ENCODE measurements at places on chromosomes 5 and 9.

- DNase-seq, result no peak
These were observed 365.9 kb downstream of the NFIB start for GRCh38 chr9:13948037-13948436.

- DNase-seq, result no peak
These were observed 153.2 kb downstream of the MACROH2A1 start for GRCh38 chr5:135245521-135246499.

GRCh38 chr9:3385871-3386270 lies 139.9 kb downstream of the RFX3 start:
- no peak for DNase-seq

DNA sequence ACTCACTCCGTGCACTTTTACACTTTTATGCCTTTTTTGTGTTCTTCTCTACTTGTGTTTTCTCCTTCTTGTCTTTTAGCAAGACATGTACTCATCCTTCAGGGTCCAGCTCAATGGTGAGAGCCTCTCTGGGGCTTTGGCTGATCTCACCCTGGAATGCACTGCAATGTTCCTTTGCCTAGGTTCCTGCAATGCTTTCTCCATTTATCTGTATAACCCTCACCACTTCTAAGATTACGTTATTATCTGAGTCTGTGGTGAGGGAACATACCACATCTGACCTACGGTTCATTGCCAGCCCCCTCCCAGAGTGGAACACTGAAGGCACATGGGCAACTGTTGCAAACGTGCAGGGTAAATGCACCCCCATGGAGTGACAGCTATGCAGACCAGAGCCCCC lies 47.3 kb downstream of the KCNIP1 start:
- no peak for DNase-seq
